Head of caudate nucleus (tissue), 42 donors: ENCODE measurements at places on chromosomes 4 and X.

DNA sequence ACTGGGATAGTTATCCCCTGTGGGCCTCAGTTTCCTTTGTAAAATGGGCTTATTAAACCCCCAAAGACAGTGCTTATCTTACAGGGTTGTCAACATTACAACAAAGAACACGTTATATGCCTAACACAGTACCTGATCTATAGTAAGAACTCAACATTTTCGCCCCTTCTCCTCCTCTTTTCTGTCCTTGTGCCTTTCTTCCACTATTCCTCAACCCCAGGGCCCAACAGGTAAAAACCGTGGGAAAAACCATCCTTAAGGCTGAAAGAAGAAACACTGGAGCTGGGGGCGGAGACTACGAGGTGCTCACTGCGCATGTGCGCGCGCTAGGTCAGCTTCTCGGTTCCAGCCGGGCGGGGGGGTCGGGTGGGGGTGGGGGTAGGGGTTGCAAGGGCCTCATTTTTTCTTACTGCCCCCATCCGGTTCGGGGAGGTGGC lies 426 bp upstream of the XIAP start:
- peak; percentile 90 for DNase-seq

- no peak for DNase-seq
Measured at GRCh38 chr4:150628073-150628472, 46.1 kb downstream of the MAB21L2 start.

GRCh38 chrX:39953879-39954278 lies 143.9 kb downstream of the BCOR start:
- DNase-seq = no peak

- no peak for DNase-seq
Measured at GRCh38 chr4:41058426-41058825, 155.9 kb downstream of the APBB2 start.

DNA sequence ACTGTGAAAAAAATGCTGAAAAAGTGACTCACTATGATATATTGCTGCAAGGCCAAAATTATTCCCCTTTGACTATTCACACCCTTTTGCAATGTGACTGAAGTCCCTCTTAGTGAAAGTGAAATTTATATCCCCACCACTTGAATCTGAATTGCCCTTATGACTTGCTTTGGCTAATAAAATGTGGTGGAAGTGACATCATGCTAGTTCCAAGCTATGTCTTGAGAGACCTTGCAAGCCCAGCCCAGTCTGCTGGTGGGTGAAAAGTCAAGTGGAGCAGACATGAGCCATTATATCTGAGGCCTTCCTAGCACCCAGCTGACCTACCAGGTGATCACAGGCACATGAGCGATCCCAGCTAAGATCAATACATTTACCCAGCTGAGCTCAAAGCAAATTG lies 94.7 kb downstream of the LINC00632 start:
- DNase-seq = no peak

DNA sequence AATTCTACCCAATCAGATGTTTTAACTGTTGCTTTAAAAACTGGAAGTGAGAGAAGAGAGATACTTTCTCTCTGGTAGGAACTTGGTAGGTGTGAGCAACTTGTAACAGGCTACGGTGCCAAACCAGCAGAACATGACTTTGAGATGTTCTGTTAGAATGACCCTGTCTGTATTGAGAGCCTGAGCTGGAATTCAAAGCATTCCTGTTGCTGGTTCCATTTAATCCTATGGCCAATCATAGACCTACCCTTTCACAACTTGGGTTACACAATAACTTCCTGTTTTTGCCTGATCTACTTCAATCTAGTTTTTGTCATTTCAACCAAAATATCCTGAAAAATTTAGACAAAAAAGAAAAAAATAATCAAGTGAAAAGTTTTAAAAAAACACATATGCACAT lies 1.7 kb upstream of the PRRG1 start:
- no peak for DNase-seq

- no peak for DNase-seq
Measured at GRCh38 chr4:78510681-78511080, 40.9 kb upstream of the ANXA3 start.

GRCh38 chrX:46912098-46912602 lies at the start of gene JADE3:
Gene JADE3 (plus strand): TSS chrX:46912421. CDS start chrX:46984895, 72,474 bp downstream.
- peak; percentile 49 for DNase-seq

GRCh38 chr4:60805500-60806313 lies 394.4 kb upstream of the ADGRL3 start:
- peak; percentile 16 for DNase-seq

DNA sequence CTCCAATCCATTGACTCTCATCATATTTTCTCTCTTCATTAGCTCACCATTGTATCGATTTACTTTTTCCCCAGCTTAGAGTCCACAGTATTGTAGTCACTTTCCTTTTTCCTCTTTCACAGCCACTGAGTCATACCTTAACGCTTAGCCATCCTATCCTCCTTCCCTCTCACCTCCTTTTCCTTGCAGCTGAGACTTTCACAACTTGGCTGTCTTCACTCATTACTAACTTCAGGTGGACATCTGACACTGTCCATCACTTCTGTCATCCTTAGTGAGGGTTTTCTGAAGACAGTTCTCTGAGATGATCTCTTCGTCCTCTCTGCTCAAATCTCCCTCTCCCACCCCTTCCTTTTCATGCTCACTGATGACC lies 70.5 kb upstream of the ESX1 start:
- DNase-seq = no peak

DNA sequence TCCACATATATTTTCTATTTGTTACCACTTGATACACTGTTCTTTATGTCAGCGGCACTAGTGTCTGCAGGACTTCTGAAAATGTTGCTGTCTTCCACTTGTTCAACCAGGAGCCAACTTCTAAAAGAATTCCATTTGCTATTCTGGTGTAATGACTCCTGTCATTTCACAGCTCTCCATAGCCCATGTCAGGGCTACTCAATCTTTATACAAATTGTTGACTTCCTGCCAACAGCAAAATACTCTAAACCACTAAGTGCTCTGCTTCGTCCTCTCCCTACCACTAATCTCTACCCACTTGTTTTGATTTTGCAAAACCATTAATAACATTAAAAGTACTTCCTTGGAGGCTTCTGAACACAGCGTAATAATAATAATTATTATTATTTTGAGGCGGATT lies 7.2 kb downstream of the CTSO start:
- DNase-seq = no peak

DNA sequence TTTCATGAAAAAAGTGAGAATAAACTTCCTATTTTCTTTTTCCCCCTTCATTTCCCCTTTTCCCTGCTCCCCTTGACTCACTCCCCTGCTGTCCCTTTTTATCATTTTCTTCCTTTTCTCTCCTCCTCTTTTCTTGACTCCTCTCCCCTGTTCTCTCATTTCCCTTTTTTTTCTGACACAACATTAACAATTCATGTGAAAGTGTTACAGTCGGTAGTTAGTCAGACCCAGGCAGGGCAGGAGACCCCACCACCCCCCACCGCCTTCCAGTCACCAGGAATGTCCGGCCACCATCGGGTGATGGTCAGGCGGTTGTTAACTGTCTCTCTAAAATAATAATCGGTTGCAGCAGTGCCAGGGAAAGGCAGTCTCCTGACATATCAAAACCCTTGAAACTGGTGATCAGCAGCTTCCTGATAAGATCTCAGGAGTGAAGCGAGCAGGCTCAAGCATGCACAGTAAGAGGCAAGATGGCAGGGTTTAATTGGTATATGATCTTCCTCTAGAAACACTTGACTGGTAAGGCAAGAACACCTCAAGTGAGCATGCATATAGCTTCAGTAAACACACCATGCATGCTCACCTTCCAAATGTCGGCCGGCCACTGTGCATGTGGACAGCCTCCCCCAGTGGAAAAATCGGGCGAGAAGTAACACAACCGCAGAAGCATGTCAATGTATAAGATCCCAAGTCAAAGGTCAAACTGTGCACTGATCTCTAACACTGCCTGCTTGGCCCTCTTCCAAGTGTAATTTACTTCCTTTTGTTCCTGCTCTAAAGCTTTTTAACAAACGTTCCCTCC lies 191.4 kb downstream of the NDST4 start:
- no peak for DNase-seq

DNA sequence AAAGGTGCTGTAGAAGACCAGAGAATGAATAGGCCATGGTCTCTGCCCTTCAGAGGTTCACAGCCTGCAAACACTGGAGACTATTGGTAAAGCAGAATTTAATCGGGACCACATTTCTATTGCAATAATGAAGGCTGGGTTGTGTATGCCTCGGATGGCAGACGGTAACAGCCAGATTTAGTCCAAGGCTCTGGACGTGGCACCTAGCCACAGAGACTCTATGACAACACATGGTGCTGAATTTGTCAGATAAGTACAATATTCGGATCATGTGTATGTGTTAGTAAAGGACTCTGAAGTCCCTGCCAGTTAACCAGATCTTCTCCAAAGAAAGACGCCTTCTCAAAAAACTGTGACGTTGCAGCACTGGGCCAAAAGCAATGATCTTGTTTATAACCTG lies 129.0 kb downstream of the DCTD start:
- no peak for DNase-seq
